ENCODE measurements at places on chromosomes 6 and 20.

DNA sequence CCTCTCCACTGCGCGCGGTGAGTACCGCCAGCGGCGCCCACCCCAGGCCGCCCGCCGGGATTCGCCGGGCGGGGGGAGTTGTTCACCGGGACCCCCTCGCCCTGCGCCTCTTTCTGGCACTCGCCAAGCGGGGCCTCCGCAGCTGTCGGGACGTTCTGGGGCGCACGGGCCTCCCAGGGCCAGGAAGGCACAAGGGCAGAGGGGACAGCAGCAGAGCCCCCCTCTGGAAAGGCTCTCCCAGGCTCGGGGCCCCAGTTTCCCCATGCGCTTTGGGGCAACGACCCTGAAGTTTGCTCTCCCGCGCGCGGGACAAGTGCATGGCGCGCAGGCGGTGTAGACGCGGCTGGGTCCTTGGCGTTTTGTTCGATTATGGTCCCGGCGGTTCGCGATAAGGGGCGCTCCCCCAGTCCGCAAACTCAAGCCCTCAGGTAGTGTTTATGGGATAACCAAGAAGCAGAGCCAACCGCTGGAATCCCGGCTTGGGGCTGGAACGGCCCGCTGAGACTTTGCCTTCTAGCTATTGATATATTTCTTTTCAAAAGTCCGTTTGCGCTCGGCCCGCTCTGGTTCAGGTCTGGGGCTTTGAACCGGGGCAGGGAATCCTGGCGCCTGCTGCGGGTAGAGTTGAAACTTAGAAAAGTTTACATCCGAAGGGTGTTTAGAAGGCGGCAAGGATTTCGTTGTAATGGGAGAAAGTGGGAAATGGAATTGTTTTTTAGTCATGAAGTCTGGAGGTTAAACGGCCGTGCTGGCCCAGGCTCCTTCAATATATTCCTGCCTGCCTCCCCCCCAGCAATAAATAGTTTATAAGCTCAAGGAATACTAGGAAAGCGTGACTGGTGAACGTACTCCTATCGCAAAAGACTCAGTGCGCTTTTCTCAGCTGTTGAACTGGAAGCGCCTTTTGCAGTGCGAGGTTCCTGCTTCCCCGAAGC is 595 bp downstream of the EYA2 start:
- no peak for DNase-seq

GRCh38 chr6:157104803-157105202 is 218.5 kb downstream of the TMEM242 start:
- DNase-seq, result no peak

DNA sequence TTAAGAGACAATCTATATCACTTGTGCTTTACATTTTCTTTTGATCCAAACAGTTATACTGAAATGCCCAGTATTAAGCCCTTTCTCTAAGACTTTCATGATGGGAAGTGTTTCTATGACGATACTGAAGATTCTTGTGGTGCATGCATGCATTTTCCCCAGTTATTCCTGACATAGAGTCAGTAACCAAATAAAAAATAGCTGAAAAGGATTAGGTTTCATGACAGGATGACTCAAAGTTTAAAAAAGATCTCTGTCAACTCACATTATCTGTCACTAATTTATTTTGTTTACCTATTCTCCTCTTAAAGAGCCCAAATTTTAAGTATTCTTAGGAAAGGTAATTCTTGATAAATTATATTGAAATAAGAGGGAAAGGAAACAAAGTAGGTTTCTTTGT is 98.4 kb downstream of the SESN1 start:
- DNase-seq, result no peak

- no peak for DNase-seq
Observed at GRCh38 chr6:163355426-163355991, 59.0 kb upstream of the QKI start.

GRCh38 chr20:50071039-50071888 is 41.7 kb downstream of the UBE2V1 start:
- peak; percentile 96 for DNase-seq

DNA sequence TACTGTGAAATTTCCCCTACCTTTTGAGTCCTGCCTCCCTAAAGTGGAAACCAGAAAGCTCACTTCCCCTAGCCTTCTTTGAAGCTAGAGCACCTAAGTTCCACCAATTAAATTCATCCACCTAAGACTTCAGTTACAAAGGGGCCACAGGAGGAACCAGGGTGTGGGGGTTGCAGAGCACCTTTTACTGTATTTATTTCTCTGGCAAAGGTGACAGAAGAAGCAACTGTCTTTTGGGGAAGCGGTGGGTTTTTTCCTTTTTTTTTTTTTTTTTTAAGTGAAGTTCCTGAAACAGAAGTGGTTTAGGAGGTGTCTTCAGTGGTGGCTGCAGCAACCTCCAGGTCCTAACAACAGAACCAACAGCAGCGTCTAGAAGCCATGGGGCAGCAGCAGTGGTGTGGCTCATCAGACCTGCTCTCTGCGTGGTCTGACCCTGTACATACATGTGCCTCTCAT is 13.1 kb downstream of the PSMB9 start:
- no peak for DNase-seq

GRCh38 chr6:72869621-72870020 is 247.8 kb downstream of the KCNQ5 start:
- DNase-seq, result no peak

DNA sequence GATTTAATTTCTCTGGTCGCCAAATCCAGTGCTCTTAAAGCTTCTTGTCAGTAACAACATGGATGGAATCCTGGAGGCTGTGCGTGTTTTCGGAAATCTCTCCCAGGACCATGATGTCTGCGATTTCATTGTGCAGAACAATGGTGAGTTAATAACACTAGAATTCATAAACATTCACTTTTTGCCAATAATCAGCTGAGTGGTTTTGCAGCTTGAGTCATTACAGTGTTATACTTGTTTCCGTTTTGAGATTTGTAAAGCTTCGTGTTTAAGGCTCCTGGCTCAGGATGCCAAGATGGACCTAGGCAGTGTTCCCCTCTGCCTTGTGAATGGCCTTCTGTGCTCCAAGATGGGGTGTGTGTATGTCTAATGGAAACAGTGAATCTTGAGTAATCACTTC is 113.8 kb downstream of the ARMC2 start:
- no peak for DNase-seq

DNA sequence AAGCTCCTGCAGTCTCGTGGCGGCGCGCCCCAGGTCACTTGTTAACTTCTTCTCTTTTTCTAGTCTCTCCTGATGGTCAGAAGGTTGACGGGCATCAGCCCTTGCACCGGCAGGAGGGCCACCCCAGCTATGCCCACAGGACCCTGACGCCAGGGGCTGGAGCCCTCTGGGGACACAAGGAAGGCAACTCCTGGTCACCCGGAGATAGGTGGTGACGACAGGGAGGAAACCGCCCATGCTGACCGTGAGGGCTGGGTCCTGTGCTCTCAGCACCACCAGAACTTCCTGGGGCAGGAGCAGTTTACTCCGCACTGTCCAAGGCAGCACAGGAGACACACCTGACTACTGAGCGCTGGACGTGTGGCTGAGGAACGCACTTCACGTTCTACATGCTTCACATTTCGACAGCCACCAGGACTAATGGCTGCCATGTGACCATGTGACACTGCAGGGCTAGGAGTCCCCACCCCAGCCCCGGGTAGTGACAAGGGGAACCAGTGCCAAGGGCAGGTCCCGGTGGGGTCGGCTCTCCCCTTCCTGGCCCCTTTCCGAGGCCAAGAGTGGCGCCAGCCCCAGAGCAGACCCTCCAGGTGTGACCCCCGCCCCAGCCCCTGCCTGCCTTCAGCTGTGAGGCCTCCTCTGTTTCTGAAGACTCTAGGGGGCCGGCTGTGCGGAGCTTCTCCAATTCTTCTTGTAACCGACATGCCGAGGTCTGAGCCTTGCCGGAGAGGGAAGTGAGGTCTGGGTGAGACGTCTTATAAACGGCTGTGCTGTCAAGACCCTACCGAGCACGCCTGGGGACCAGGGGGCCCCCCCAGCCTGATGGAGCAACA is 45.2 kb downstream of the DSTN start:
- DNase-seq, result no peak

DNA sequence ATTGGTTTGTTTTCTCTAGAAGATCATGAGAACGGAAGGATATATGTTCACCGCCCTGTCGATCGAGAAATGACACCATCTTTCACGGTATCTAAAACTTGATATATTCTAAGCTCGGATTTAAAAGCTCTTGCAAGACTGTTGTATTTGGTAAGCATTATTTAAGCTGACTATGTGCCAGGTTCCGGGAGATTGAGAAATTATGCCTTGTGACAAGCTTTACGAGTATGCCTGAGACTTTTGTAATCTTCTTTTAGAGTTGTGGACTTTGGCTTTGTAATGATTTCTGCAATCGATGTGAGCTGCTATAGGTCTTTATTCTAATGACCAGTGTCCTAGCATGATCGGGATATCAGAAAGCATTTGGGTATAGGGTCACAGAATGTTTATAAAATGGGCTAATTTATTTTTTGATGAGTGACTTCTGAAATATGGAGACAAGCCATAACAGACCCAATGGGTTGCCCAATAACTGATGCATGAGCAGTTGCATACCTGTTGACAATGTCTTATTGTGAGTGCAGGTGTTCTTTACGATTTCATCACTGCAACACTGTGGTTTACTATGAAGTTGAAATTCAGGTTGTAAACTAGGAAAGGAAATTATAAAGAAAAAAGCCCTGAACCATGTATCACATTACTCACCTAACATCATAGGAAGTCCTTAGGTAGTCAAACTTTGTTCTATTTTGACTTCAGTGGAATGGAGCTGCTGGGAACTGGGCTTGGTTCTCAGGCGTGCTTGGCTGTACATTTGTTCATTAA is 14.0 kb downstream of the CDH26 start:
- no peak for DNase-seq

- no peak for DNase-seq
Observed at GRCh38 chr6:118751072-118751471, 99.7 kb upstream of the CEP85L start.

DNA sequence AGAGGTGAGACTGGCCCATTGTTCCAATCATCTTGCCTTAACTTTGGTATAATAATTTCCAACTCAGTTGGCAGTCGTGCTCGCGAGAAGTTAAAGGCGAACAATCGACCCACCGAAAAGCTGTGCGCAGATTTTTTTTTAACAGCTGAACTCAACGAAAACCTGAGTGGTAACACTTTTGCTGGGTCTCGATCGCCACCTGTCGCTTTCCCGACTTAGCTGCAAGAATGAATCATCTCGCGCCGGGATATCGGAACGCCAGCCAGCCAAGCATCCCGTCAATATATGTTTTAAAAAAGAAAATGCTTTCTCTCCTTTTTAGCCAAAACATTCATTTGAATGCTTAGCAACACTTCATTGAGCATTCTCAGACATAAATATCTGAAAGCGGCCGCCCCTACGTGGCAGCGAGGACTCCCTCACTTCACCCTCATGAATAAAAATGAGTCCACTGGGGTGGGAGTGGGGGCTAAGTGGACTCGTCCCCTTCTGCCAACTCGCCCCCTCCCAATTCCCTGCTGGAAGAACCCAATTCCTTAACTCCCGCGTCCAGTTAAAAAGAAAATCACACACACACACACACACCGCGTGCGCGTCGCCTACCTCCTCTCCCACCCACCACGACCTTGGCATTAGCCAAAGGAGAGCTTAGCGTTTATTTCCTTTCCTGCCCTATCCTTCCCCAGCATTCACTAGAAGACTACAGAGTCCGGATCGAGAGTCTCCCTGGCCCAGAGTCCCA is 1.5 kb downstream of the COL12A1 start:
- no peak for DNase-seq

DNA sequence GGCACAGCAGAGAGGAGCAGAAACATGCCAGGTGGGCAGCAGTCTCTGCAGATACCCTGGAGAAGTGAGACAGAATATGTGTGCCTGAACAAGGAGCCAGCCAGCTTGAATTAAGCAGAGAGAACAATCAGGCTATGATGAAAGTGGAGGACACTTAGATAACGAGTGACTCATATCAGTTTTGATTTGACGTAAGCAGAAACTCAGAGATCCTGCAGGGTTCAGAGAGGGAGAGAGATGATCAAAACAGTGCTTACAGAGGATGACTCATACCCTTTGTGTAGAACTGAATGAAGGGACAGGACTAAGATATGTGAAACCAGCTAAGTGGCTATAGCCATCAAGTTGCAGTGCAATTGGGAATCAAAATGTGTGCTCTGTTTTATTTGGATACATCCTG is 300.7 kb downstream of the TENT5A start:
- DNase-seq, result no peak

GRCh38 chr20:11329271-11329670 is 588.4 kb upstream of the BTBD3 start:
- no peak for DNase-seq

DNA sequence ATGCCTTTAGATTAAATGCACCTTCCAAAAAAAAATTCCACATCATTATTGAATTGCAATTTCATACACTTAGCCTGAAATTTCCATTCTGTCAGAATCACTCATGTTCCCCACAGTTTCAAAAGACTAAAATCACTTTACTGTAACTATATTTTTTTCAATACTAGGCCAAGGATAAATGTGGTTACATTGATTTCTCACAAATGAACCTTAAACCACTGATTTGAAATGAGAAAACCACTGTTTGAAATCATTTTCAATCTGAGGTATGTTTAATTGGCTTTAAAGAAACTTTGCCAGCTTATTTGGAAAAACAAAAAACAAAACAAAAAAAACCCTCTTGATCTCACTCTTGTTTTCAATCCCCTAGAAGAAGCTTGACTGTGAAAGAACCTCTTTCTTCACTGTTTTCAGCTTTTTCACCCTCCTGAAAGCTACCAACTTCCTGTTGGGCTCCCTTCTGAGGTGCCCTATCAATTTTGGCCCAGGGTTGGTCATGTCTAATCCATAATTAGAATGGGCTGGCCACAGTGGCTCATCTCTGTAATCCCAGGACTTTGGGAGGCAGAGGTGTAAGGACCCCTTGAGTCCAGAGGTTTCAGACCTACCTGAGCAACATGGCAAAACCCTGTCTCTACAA is 242.5 kb downstream of the ADGRG6 start:
- no peak for DNase-seq

- no peak for DNase-seq
Observed at GRCh38 chr6:28814032-28814976, 109.5 kb downstream of the TRIM27 start.

DNA sequence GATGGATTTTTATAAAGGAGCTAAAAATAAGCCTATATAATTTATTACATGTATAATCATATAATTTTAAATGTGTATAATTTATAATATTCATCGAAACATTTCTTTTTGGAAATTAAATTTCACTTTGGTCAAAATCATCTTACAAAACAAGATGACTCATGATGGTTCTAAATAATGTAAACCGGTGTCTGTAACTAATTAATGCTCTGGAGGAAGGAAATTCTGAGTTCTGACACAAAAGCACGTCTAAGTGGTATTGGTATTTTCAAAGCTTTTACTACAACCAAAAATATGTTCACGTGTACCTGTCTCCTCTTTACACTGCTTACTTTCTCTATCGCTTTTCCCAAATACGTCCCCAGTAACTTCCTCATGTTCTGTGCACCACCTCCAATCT is 134.1 kb downstream of the MTHFD1L start:
- no peak for DNase-seq

- DNase-seq, result no peak
Observed at GRCh38 chr6:92174398-92175073, 1244.8 kb downstream of the EPHA7 start.

- no peak for DNase-seq
Observed at GRCh38 chr6:26269531-26270485, 95.2 kb upstream of the BTN3A2 start.

GRCh38 chr6:123091091-123091895 is 95.3 kb downstream of the CLVS2 start:
- DNase-seq, result no peak

- DNase-seq, result no peak
Observed at GRCh38 chr6:125797120-125797885, 6.5 kb downstream of the NCOA7 start.

GRCh38 chr6:41641352-41641925 is 3.2 kb downstream of the MDFI start:
- no peak for DNase-seq

Data from stimulated activated CD4-positive, alpha-beta T cell treated with anti-CD3 and anti-CD28 coated beads, Interleukin-1b, Interleukin-23, amount 100 ng/mL, for 1 hour (primary cell).